Activated T-cell treated with anti-CD3 and anti-CD28 coated beads, Interleukin-2, amount 50 U/mL, for 4 hours (primary cell): ENCODE measurements at places on chromosomes 1 and 21. TPM values are rescaled to one million over a fixed set of nuclear protein-coding genes. Genes with fewer than 3 reads are reported as not detected.

DNA sequence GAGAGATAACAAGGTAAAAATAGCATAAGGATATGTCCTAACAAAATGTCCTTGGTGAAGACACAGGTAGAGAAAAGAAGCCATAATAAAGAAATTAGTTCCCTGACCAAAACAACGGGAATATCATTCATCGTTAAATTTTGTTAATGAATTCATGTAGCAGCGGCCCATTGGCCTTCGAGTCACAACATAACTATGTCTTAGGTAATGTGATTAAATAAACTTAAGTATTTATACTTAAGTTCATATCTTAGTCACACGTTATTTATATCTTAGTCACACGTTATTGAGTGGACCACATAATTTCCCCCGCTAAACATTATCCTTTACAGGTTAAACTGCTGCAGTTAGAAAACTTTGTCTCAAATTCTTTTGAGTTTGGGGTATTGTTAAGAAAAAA is 1.2 kb downstream of the NEXN start:
- DNase-seq = no peak

Gene AK2
- total RNA-seq = 346 TPM

GRCh38 chr1:1908506-1908791 is 6.6 kb upstream of the CALML6 start:
- no peak for DNase-seq

Gene IQCC
- 3.0 TPM for total RNA-seq

- no peak for DNase-seq
Observed at GRCh38 chr1:94068999-94069918, 51.7 kb downstream of the ABCA4 start.

GRCh38 chr1:58883037-58883887 is 99.4 kb upstream of the JUN start:
- DNase-seq = no peak
